Cerebellar cortex (tissue), 1 donor: ENCODE measurements at places on chromosomes 7 and 10.

DNA sequence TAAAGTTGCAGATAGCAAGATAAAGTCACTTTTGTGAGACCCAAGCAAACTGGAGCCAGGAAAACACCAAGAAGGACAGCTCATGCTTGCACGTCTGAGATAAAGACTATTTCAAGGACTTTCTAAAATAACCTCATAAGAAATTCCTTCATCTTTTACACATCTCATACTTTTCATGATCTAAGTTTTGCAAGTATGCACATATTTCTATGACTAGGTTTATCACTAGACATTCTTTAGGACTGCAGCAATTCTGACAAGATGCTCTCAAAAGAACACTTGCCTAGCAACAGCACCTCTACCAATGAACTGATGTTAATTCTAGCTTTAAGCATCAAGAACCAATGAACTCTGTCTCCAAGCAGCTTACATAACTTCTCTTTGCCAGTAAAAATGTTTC lies 457.6 kb downstream of the SEMA3D start:
- DNase-seq, result no peak

GRCh38 chr7:144525956-144526355 lies 122.5 kb upstream of the NOBOX start:
- no peak for DNase-seq

- DNase-seq, result no peak
Measured at GRCh38 chr7:33191340-33191739, 62.0 kb downstream of the BBS9 start.

- DNase-seq, result no peak
Measured at GRCh38 chr10:69794673-69795072, 7.0 kb upstream of the COL13A1 start.

DNA sequence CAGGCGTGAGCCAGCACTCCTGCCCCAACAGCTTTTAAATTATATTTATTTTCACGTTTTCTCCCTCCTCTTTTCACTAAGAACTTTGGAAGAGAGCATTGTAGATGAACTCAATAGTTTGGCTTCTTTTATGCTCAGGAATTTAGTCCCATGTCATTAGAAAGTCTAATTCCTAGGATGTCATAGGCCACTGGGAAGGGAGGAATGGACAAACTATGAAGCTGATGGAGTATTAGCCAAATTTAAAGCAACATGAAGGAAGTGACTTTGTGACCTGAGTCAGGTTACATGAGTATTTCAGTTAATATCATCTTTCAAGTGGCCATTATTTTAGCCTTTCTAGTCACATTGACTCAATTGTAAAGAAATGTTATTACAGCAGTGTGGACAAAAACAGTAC lies 18.0 kb upstream of the OPN4 start:
- DNase-seq, result no peak

DNA sequence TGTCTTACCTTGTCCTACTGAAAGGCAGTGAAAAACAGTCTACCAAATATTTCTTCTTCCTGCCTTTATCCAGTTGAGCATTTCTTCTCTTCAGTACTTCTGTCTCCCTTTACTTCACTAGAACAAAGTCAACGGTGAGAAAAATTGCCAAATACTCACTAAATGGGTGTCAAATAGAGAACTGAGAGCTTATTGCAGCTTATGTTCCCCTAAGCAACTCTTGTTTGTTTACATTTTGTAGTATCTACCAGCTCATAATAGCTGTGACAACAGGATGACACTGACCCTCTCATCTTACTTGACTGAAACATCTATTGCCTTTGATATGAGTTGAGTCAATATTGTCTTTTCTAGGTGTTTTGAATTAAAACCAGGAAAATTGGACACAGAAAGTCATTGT lies 327.9 kb upstream of the SORCS1 start:
- DNase-seq, result no peak

DNA sequence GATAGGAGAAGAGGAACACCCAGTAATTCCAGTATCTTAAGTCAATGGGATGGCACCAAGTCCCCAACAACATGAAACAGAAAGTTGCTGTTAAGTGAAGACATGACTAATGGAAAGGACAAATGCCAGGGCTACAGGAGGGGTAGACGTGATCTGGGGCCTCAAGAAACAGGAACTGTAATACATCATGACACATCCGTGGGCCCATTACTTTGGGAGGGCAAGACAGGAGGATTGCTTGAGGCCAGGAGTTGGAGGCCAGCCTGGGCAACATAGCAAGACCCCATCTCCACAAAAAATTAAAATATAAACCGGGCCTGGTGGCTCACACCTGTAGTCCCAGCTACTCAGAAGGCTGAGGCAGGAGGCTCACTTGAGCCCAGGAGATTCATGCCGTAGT lies 408.6 kb upstream of the PRKCQ start:
- no peak for DNase-seq

DNA sequence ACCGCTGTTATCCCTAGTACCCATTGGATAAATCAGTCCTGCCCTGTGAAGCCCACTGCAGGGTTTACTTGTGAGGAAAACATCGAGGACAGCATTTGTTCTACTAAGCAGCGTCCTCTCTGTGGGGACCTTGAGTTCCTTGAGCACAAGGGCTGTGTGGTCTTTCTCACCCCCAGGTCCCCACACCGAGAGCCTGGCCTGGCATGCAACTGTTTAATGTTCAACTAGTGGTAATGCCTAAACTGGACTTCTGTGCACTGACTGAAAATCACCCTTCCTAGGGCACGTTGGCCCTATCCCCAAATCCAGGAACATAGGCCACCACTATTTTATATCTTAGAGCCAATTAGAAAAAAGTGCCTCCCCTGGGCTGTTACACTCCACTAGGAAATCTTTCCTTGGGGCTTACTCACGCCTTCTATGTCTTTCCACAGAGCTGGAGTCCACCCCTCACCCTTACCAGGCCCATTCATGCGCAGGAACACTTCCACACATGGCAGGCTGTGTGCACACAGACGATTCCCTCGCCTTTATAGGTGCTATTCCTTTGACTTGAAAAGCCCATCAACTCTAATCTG lies 1.7 kb upstream of the TMEM213 start:
- DNase-seq, result no peak

- DNase-seq, result no peak
Measured at GRCh38 chr10:22537810-22538209, 176.6 kb downstream of the PIP4K2A start.

- DNase-seq, result no peak
Measured at GRCh38 chr10:127948791-127949190, 41.9 kb downstream of the PTPRE start.

- no peak for DNase-seq
Measured at GRCh38 chr7:4079366-4079765, 602.7 kb upstream of the FOXK1 start.

GRCh38 chr10:124197371-124198124 lies 104.2 kb upstream of the CHST15 start:
- peak; percentile 46 for DNase-seq

GRCh38 chr10:6333086-6333485 lies 130.4 kb downstream of the PFKFB3 start:
- DNase-seq, result no peak
